Trophoblast cell (in vitro differentiated cells and primary cell): ENCODE measurements at places on chromosomes 7 and 10.
A peak's percentile ranks its signal among the peaks of the same experiment; 100 is the strongest.

- H3K4me1 ChIP-seq: no peaks in the 10 kb centered on the region
- no peaks in the 10 kb centered on the region for H3K27me3 ChIP-seq
- H3K27ac ChIP-seq: no peak overlapping the region
- H3K36me3 ChIP-seq: no peaks in the 10 kb centered on the region
- H3K4me3 ChIP-seq: no peak overlapping the region
- peak; percentile 38 for DNase-seq
These were observed 687.8 kb downstream of the IPMK start for GRCh38 chr10:57579926-57580325.

GRCh38 chr10:79492256-79492655, 20.1 kb upstream of the EIF5AL1 start:
- no peaks in the 10 kb centered on the region for H3K27me3 ChIP-seq
- H3K27ac ChIP-seq: no peak overlapping the region
- no peak overlapping the region for H3K4me3 ChIP-seq
- no peaks in the 10 kb centered on the region for H3K36me3 ChIP-seq

- H3K27ac ChIP-seq: peak overlapping the region; percentile 97
- peak; percentile 92 for DNase-seq
- H3K4me3 ChIP-seq: no peak overlapping the region
- peaks cover 54% of the 10 kb centered on the region for H3K4me1 ChIP-seq
These were observed 70.4 kb downstream of the ASB13 start for GRCh38 chr10:5595994-5596471.

DNA sequence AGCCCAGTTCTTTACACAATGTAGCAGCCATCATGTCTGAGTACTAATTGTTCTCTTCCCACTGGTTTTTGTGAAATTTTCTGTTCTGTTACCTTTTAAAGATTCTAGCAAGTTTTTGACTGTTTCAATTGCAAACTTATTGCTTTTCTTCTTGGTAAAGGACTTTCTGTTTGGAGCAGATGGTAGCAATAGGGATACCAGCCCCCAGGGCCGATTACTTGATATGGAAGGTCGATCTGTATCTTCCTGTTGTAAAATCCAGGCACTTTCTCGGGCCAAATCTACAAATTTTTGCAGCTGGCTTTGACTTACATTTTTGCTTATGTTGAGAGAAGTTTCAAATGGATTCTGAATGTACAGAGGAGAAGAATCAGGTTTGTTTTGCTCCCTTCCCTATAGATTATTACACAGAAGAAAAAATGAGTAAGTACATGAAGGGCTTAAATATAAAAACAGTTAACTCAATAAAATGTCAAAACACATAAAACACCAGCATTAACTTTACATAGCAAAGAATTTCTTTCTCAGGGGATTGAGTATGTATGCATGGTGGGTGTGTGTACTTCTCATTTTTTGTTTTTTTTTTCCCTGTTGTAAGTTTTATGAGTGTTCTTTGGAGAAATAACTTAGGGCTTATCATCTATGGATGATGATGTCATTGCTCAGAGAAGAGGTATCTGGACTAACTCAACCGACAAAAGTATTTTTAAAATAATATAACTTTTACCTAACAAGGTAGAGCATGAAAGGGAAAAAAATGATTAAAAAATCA, 35.3 kb downstream of the MTPAP start:
- H3K36me3 ChIP-seq: peaks cover 2% of the 10 kb centered on the region
- H3K27me3 ChIP-seq: no peaks in the 10 kb centered on the region
- no peaks in the 10 kb centered on the region for H3K4me1 ChIP-seq
- H3K27ac ChIP-seq: no peak overlapping the region
- no peak for DNase-seq

- no peaks in the 10 kb centered on the region for H3K36me3 ChIP-seq
- no peak for DNase-seq
- no peak overlapping the region for H3K27ac ChIP-seq
- no peaks in the 10 kb centered on the region for H3K27me3 ChIP-seq
These were observed 107.2 kb upstream of the NPTX2 start for GRCh38 chr7:98509836-98510235.

DNA sequence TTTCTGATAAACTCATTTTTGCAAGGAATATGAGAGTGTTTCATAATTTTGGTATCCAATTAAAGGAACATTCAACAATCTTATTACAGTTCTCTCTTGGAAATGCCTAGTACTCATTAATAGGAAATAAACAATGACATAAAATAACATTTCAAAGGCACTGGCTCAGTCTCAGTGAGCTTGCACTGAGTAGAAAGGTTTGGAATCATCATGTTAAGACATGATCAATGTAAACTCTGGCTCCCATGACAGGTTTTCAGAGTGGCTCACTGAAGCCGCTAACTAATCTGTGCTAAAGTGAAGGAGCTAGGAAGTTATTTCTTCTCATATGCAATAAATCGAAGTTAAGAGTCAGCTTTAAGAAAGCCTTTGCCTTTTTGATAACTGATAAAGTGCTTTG, 203.3 kb upstream of the HGF start:
- no peak overlapping the region for H3K4me3 ChIP-seq
- H3K36me3 ChIP-seq: no peaks in the 10 kb centered on the region
- H3K27me3 ChIP-seq: no peaks in the 10 kb centered on the region
- no peak overlapping the region for H3K27ac ChIP-seq
- DNase-seq: no peak
- no peaks in the 10 kb centered on the region for H3K4me1 ChIP-seq

GRCh38 chr10:6383096-6383812, 180.5 kb downstream of the PFKFB3 start:
- no peak overlapping the region for H3K27ac ChIP-seq
- H3K4me3 ChIP-seq: no peak overlapping the region
- no peaks in the 10 kb centered on the region for H3K4me1 ChIP-seq
- H3K27me3 ChIP-seq: no peaks in the 10 kb centered on the region
- no peaks in the 10 kb centered on the region for H3K36me3 ChIP-seq

DNA sequence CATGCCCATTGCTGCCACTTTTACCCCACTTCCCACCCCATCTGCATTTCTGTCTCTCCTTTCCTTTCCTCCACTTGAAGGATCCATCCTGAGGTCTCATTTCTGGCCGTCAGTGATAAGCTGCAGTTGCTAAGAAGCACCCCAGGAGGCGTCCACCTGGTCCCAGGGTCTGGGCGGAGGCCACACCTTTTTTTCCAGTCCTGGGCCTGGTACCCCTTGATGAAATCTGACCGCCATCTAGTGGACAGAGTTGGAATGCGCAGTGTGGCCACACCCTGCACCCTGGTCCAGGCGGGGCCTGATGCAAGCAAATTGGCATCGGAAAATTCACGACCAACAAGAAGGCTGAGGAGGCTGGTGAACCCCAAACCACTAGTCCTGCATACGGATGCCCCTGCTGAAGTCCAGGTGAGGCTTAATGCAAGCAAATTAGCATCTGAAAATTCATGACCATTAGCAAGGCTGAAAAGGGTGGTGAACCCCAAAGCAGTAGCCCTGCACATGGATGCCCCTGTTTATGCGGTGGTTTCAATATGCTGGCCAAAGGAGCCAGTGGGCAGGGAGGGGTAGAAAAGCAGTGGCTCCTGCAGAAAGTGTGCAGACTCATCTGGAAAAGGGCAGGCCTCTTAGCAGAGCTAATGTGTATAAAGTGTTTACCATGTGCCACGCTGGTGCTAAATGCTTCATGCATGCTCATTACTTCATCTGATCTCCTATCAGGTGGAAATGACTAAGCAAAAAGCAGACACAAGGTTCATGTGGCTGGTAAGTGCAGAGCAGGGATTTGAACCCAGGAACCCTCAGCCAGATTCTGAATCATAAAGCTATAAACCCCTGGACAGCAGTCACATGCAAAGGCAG, 43.2 kb downstream of the GPAM start:
- no peaks in the 10 kb centered on the region for H3K4me1 ChIP-seq
- H3K4me3 ChIP-seq: no peak overlapping the region
- H3K27me3 ChIP-seq: no peaks in the 10 kb centered on the region
- no peaks in the 10 kb centered on the region for H3K36me3 ChIP-seq
- H3K27ac ChIP-seq: no peak overlapping the region

DNA sequence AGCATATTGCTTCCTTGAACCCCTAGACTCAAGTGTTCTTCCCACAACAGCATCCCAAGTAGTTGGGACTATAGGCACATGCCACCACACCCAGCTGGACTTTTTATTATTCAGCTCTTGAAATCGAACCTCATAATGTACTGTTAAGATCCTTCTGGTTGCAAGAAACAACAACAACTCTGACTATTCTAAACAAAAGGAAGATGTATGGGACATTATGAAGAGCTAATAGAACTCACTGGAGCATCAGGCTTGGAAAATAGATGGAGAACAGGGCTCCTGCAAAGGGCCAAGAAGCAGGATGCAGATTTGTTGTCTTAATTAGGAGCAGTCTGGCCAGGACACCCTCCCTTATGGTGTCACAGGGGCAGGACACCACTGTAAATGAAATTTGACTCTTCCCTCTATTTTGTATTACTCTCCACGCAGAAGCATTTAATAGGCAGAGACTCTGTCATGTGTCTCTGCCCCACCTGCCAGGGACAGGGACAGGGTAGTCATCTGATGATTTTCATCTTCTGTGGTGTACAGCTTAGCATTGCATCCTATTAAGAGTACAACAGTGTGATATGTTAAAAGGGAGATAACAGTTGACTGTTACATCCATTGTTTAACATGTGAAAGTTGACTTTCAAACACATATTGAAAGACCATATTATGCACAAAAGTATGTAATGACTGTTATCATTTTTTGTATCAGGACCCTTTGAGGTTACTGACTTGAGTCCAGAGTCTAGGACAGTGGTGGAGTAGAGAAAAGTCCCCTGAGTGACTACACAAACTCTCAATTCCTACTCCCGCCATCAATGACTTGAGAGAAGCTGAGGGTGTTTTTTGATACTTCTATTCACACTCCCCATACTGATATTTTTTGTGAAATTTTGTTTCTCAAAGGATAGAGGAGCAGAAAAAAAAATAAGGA, 157.3 kb downstream of the LRRC4 start:
- H3K27ac ChIP-seq: no peak overlapping the region
- H3K36me3 ChIP-seq: no peaks in the 10 kb centered on the region
- H3K4me3 ChIP-seq: no peak overlapping the region

GRCh38 chr7:142301923-142302550, 44.2 kb upstream of the PRSS58 start:
- no peaks in the 10 kb centered on the region for H3K4me1 ChIP-seq
- no peaks in the 10 kb centered on the region for H3K27me3 ChIP-seq
- H3K36me3 ChIP-seq: no peaks in the 10 kb centered on the region
- DNase-seq: peak; percentile 50

- H3K27me3 ChIP-seq: no peaks in the 10 kb centered on the region
- no peak overlapping the region for H3K4me3 ChIP-seq
- no peaks in the 10 kb centered on the region for H3K36me3 ChIP-seq
These were observed 58.3 kb downstream of the INPP5A start for GRCh38 chr10:132595854-132596253.

DNA sequence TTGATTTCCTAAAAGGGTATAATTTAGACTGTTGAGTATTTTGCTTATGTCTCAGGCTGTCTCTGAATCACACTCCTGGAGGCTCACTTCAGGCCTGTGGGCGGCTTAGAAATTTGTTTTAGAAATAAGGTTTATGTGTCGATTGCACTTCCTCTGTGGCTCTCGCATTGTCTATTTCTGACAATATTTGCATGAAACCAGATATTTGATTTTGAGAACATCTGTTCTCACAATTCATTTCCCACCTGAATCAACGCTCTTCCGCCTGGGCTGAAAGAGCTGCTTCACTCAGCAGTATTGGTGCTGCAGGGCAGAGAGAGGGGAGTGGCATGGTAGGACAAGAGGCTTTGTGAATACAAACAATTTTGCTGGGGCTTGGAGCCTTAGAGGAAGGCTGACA, 262.0 kb downstream of the ADRA2A start:
- H3K4me3 ChIP-seq: no peak overlapping the region
- no peak overlapping the region for H3K27ac ChIP-seq
- H3K4me1 ChIP-seq: no peaks in the 10 kb centered on the region
- no peaks in the 10 kb centered on the region for H3K27me3 ChIP-seq

DNA sequence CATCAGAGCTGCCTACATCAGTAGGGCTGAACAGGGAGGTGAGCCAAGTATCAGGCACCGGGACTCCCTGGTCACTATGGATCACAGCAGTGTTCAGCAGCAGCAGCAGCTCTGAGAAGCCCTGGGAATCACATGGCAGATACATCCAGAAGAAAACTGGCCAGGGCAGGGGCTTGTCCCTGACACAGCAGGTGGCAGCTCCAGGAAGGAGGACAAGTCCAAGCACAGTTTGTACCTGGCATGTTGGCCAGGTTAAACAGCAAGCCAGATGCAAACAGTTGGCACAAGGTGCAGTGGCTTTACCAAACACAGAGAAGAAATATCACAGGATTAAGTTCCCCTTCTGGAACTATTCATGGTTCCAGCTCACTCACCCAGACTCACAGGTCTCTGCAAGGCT, 139.4 kb downstream of the KCNMA1 start:
- H3K4me3 ChIP-seq: no peak overlapping the region
- no peak for DNase-seq
- no peaks in the 10 kb centered on the region for H3K27me3 ChIP-seq
- peaks cover 19% of the 10 kb centered on the region for H3K4me1 ChIP-seq
- H3K27ac ChIP-seq: no peak overlapping the region

DNA sequence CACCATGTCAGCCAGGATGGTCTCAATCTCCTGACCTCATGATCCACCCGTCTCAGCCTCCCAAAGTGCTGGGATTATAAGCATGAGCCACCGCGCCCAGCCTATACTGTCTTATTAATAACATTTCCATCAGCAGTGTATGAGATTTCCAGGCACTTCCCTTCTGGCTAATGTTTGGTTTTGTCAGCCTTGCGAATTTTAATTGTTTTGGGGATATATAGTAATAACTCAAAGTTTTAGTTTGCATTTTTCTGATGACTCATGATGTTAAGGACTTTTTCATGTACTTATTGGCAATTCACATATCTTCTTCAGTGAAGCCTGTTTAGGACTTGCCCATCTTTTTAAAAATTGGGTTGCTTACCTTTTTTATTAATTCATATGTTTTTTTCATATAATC, 76.0 kb downstream of the TMEM270 start:
- H3K27ac ChIP-seq: no peak overlapping the region
- no peaks in the 10 kb centered on the region for H3K36me3 ChIP-seq
- H3K4me1 ChIP-seq: no peaks in the 10 kb centered on the region
- DNase-seq: no peak
- no peaks in the 10 kb centered on the region for H3K27me3 ChIP-seq
